ENCODE measurements at places on chromosomes 7 and 10.

GRCh38 chr10:36669615-36670352 lies 455.6 kb upstream of the ANKRD30A start:
- no peak for DNase-seq

DNA sequence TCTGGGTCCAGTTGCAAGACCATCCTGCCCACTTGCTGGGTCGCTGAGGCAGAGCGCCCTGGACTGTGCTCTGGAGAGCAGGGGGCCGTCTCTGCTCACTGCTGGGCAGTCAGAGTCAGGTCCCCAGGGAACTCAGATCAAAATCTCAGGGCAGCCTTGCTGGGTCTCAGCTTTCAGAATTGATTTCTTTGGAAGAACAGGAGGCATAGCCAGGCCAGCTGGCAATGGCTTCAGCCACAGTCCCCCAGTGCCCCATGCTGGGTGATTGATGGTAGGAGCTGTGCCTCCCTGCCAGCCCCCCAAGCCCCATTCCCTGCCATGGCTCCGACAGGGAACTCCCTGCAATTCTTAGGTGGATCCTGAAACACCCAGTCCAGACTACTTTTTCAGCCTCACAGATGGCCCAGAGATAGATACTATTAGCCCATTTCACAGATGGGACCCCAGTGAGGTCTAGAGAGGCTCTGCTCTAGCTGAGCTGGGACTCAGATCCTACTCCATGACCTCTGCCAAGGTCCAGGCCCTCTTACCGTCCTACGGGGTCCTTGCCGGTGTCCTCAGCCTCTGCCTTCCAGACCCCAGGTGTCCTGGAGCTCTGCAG lies 467 bp downstream of the MMRN2 start:
- no peak for DNase-seq

DNA sequence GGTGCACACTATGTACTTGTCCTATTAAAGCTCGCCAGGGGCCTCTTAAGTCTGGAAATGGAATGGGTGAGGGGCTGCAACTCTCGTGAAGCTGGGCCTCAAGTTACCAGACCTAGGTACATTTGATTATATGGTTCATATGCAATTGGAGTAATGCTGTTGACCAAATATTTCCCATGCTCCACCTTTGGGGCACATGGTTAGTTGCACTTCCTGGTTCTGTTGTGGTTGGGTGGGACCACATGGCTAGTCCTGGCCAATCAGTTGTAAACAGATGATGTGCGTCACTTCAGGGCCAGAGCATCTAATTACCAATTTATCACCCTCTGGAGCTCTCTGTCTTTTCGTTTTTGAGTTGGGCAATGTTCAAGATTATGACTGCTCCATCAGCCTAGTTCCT lies 39.5 kb upstream of the OPN4 start:
- DNase-seq = no peak

DNA sequence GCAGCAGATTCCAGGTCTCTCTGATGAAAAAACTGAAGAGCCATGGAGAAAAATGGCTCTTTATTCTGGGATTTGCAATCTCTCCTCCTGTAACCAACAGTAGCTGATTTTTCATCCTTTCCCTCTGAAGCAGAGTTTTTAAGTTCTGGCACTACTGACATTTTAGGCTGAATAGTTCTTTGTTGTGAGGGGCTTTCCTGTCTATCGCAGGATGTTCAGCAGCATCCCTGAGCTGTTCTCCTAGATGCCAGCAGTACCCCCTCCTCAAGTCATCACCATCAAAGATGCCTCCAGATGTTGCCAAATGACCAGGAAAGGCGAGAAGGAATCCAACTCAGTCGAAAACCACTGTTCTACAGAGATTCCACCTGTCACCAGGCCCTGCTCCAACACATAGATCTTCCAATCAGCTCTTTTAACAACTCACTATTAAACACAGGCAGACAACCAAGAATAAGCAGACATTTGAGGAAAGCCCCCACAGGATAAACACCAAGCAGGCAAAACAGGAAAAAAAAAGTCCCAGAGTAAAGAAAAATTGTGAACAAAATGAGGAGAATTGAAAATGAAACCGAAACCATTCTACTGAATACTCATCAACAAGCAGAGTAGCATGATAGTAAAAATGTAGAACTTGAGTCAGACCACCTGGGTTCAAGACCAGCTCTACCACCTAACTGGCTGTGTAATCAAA lies 124.8 kb downstream of the MPP7 start:
- no peak for DNase-seq

GRCh38 chr10:6195846-6196245 lies 6.9 kb upstream of the PFKFB3 start:
- no peak for DNase-seq

DNA sequence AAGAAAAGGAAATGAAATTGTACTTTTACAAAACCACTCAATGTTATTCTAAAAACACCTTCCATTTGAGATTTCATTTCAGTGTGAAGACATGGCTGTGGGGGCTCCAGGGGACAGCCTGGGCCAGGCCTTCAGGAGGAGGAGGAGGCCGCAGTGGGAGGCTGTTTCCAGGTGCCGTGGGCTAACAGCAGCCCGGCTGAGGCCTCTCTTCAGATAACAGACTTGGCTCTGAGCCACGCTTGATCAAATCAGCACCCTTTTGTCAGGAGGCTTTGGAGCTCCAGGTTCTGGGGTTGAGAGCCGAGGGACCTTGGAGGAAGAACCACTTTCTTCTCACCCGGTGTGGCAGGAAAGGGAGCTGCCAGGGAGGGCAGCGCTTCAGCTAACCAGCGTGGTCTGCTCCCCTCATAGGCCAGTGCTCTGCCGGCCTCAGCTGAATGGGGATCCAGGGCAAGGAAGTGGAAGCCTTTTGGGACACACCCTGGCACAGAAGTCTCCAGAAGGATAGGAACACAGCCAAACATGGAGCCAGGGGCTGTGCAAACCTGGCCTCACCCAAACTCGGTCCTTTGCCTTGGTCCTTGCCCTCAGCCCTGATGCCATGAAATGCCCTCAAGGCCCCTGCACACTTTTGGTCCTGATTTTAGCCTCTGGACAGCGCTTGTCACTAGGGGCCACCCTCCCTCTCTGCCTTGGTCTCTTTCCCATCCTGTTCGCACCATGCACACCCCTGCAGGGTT lies 23.5 kb upstream of the CHST15 start:
- no peak for DNase-seq

DNA sequence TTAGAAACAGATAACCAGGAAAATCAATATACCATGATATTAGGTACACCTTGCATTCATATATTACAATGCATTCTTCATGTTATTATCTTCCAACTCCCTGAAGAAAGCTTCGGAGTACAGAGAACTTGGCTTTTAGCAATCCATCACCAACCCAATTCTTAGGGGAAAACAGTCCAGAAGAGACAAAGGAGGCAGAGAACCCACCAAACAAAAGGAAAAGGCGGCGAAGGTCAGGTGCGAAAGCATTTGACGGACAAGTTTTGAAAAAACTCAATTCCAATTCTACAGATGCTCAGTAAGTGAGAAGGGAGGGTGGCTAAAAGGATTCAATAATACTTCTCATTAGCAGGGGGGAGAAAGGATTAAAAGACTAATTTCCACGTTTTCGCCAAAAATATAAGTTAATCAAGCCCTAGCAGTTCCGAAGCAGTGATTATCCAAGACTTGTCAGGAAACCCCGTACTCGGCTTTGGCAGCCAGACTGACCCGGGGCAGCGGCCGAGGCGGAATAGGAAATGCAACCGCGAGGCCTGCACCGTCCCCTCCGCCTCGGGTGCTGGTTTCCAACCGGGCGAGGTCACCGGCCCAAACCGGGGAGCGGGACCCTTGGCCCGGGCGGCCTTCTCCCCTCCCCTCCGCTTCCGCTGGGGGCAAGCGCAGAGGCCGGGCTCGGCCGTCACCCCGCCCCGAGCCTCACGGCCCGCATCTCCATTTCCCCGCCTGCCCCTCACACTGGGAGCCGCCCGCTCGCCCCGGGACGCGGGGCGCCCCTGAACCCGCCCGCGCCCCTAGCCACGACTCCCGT lies 747 bp downstream of the GDI2 start:
- peak; percentile 32 for DNase-seq

DNA sequence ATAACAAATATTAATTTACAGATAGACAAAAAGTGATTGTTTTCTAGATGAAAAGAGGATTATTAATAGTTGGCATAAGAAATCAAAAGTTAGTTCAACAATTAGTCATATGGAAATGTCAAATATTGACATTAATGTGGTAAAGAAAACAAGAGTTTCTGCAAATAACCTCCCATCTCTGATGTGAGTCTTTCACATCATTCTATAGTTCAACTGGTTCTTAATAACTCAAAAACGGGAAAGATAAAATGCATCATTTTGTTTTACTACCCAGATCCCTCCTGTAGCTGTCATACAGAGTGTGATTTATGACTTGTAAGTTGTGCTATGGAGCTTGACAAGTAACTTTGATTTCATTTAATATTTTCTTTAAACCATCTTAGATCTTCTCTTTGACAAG lies 594.8 kb downstream of the ZWINT start:
- DNase-seq = no peak
